HCT116 (cell line): ENCODE measurements at places on chromosomes 7 and 10. TPM values are rescaled to one million over a fixed set of nuclear protein-coding genes. Genes with fewer than 3 reads are reported as not detected.

- H3K27me3 ChIP-seq: no peaks in the 10 kb centered on the region
- no peak for DNase-seq
- no peak overlapping the region for H3K27ac ChIP-seq
- no peak overlapping the region for H3K4me3 ChIP-seq
Observed at GRCh38 chr7:100942045-100942774, 7.1 kb upstream of the MUC3A start.

- no peaks in the 10 kb centered on the region for H3K27me3 ChIP-seq
- H3K4me1 ChIP-seq: peaks cover 10% of the 10 kb centered on the region
- H3K27ac ChIP-seq: no peak overlapping the region
- DNase-seq: no peak
- H3K36me3 ChIP-seq: 0 out of 2 replicates have a peak, but pooled peaks cover 3% of the 10 kb centered on the region
Observed at GRCh38 chr7:44757311-44757710, 8.7 kb downstream of the ZMIZ2 start.

DNA sequence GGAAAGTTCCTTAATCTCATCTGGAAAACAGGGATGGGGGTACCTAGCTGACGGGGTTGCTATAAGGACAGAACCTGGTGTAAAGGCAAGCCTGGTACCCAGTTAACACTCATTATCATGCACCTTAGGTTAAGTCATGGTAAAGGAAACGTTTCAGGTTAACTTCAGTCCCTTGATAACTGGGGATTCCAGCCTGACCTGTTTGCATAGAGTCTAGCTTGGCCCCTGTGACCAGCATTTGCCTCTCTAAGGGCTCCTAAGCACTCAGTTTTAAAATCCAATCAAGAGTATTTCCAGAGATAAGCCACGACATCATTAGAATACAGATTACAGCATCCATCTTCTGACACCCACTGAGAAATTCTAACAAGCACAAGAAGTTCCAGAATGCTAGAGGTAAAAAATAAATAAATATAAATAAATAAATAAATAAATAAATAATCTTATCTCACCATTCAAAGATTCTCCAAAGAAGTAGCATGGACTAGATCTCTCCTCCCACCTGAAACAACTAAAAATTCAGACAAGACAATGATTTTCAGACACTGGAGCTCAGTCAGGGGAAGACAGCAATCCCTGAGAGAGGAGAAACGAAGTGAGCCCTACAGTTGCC lies 184.6 kb downstream of the KCNMA1 start:
- H3K4me3 ChIP-seq: no peak overlapping the region
- DNase-seq: no peak
- no peaks in the 10 kb centered on the region for H3K4me1 ChIP-seq
- H3K27ac ChIP-seq: no peak overlapping the region

- H3K4me1 ChIP-seq: no peaks in the 10 kb centered on the region
- no peaks in the 10 kb centered on the region for H3K36me3 ChIP-seq
- H3K4me3 ChIP-seq: no peak overlapping the region
Observed at GRCh38 chr7:95001815-95002561, 94.6 kb downstream of the PPP1R9A start.

DNA sequence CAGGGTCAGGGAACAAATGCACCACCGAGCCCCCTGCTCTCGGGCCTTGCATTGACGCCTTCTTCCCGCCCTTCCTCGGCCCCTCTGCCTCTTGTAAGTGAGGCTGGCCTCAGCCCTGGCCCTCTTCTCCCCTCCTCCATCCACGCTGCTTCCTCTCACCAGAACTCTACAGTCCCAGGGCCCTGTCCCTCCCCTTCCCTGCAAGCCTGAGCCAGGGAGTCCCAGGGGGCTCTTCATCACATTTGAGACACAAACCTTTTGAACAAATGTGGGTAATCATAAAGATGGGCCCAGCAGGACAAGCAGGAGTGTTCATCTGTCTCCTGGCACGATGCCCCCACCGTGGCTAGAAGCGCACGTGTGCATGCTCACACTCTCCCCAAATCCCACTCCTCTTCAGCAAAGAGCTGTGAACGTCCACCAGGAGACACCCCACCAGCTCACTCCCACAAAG lies 57.7 kb downstream of the SLIT1 start:
- peaks cover 13% of the 10 kb centered on the region for H3K27me3 ChIP-seq
- no peaks in the 10 kb centered on the region for H3K4me1 ChIP-seq
- DNase-seq: no peak
- H3K4me3 ChIP-seq: no peak overlapping the region

GRCh38 chr7:147646568-147646967 lies 944.0 kb upstream of the C7orf33 start:
- H3K4me3 ChIP-seq: no peak overlapping the region
- no peak for DNase-seq
- H3K36me3 ChIP-seq: no peaks in the 10 kb centered on the region
- H3K4me1 ChIP-seq: no peaks in the 10 kb centered on the region
- no peak overlapping the region for H3K27ac ChIP-seq

DNA sequence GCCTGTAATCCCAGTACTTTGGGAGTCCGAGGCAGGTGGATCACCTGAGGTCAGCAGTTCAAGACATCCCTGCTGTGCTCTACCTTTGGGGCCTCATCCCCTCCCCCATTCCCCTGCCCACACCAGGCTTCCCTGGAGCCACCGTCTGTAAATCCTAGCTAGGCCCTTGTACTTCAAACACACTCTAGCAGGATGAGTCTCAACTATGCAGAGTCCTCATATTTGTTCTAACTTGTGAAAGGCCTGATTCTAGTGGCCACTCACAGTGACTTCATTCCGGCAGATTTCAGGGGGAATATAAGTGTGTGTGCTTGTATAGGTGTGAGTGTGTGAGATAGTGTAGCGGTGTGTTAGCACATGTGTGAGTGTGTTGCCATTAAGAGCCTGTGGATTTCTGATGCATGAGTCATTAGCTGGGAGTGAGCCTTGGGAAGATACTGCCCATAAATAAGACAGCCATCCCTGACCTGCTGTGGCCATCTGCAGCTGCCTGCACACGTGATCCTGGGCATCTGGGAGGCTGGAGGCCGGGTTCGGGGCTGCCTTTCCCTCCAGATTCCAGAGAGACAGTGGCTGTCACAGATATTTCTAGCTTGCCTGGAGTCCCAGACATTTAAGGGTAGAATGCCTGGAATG lies 1.7 kb upstream of the NEURL1 start:
- no peaks in the 10 kb centered on the region for H3K27me3 ChIP-seq
- H3K4me1 ChIP-seq: peaks cover 28% of the 10 kb centered on the region
- no peak overlapping the region for H3K4me3 ChIP-seq
- H3K27ac ChIP-seq: no peak overlapping the region

DNA sequence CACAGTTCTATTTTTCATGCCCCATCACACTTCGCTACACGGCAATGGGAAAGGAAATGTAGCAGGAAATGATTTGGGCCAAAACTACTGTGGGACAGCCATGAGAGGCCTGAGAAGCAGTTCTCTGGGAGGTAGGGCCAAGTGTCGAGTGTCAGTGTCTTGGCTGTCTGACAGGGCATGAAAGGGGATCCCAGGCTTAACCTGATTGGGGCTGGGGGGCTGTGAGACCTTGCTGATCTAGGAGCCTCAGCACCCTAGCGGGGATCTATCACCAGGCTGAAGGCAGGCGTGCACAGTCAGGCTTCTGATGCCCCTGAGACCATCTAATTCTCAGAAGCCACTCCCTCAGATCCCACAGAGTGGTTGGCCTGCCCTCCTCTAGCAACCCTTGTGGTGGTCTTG lies 58.2 kb upstream of the SLC25A13 start:
- no peak for DNase-seq
- no peak overlapping the region for H3K27ac ChIP-seq
- no peaks in the 10 kb centered on the region for H3K36me3 ChIP-seq

- no peaks in the 10 kb centered on the region for H3K27me3 ChIP-seq
- no peaks in the 10 kb centered on the region for H3K4me1 ChIP-seq
- no peak for DNase-seq
Observed at GRCh38 chr7:100034871-100035510, 14.6 kb upstream of the ZSCAN21 start.

GRCh38 chr10:79354141-79354540 lies 6.9 kb downstream of the PPIF start:
- no peaks in the 10 kb centered on the region for H3K27me3 ChIP-seq
- peaks cover 62% of the 10 kb centered on the region for H3K36me3 ChIP-seq
- no peak overlapping the region for H3K27ac ChIP-seq
- H3K4me3 ChIP-seq: no peak overlapping the region

- no peak overlapping the region for H3K4me3 ChIP-seq
- H3K27ac ChIP-seq: no peak overlapping the region
- DNase-seq: no peak
- H3K4me1 ChIP-seq: no peaks in the 10 kb centered on the region
- no peaks in the 10 kb centered on the region for H3K36me3 ChIP-seq
Observed at GRCh38 chr7:39069031-39069430, 91.3 kb downstream of the POU6F2 start.

DNA sequence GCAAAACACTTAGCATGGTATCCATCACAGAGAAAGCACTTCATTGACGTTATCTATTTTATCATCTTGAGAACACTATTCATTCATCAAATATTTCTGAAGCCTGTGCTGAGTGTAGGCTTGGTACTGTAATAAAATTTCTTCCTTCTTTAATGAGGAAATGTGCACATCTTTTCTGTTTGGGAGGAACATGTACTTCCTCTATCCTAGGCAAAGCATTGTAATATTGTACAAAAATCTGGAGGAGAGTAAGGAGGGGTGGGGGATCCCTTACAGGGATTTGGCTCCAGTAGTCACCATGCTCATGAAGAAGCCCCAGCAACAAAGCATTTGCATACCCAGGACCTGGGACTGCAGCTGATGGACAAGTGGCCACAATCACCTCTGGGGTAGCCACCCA lies 39.9 kb upstream of the SORCS3 start:
- no peaks in the 10 kb centered on the region for H3K4me1 ChIP-seq
- DNase-seq: no peak
- H3K27ac ChIP-seq: no peak overlapping the region

DNA sequence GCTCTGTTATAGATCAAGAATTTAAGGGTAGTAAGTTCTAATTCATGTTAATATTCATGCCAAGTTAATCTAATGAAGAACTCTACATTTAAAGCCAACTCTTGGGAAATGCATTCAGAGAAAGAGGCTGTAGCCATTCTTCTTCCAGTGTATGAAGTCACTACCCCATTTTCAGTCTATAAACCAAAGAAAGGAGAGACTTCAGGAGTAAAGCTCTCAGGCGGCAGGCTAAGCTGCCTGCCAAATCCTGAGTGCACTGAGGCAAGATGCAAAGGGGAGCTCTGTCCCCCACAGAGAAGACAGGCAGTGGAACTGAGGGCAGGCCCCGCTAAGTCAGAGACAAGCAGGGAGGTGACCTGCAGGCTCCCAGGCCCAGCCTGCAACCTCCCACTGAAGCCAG lies 41.5 kb downstream of the SLIT1 start:
- 0 out of 2 replicates have a peak, but pooled peaks cover 3% of the 10 kb centered on the region for H3K4me1 ChIP-seq
- no peaks in the 10 kb centered on the region for H3K36me3 ChIP-seq
- no peak overlapping the region for H3K4me3 ChIP-seq
- DNase-seq: no peak
- H3K27me3 ChIP-seq: peaks cover 17% of the 10 kb centered on the region
- no peak overlapping the region for H3K27ac ChIP-seq

DNA sequence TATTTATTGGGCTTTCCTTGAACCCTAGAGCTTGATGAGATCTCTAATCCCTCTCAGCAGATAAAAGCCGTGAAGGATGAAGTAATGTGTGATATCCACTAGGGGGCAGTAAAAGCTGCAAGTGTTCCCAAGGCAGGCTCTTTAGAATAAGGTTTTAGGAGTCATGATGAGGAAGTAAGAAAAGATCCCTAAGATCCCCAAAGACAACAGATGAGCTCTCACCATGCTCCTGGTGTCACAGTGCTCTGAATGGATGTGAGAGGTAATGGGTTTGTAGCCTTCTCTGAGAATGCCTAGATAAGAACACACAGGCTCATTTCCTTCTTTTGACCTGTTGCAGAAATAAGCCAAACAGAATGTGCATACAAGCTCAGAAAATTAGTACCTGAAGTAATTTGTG lies 70.4 kb upstream of the ITPRID1 start:
- no peaks in the 10 kb centered on the region for H3K4me1 ChIP-seq
- no peaks in the 10 kb centered on the region for H3K36me3 ChIP-seq

DNA sequence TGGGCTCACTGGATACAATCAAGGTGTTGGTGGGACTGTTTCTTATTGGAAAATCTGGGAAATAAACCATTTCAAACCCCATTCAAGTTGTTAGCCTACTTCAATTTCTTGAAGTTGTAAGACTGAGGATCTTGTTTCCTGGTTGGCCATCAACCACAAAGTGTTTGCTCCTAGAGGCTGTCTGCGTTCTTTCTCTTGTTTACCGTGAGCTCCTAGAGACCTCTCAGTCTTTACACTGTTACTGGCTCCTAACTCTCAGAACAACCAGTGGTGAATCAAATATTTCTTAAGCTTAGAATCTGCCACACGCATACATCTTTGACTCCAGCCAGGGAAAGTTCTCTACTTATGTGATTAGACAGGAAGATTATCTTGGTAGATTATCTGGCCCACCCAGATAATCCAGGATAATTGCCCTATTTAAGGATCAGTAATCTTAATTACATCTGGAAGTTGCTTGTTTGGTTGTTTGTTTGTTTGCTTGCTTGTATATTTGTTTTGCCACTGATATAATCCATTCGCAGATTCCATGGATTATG lies 798.7 kb downstream of the IPMK start:
- no peaks in the 10 kb centered on the region for H3K27me3 ChIP-seq
- H3K27ac ChIP-seq: no peak overlapping the region
- H3K36me3 ChIP-seq: no peaks in the 10 kb centered on the region

GRCh38 chr10:84298057-84298456 lies 30.3 kb upstream of the CCSER2 start:
- no peak overlapping the region for H3K27ac ChIP-seq
- no peaks in the 10 kb centered on the region for H3K4me1 ChIP-seq
- no peak overlapping the region for H3K4me3 ChIP-seq
- no peaks in the 10 kb centered on the region for H3K36me3 ChIP-seq
- no peak for DNase-seq

DNA sequence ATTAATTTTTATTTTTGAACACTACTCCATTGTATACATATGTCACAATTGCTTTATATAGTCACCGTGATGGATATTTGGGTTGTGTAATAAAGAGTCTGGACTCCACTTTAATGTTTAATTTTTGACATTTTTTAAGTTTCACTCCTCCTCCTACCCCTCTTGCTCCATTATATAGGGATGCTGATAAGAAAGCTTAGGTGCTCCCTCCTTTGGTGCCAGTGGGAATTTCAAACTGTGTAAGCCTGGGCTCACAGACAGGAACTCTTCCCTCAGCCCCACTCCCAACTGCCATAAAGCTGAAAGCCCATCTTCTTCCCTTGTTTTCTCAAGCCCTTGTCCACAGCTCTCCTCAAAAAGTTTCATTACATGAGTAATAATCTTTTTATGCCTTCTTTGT lies 47.6 kb downstream of the TWIST1 start:
- H3K4me3 ChIP-seq: no peak overlapping the region
- H3K27me3 ChIP-seq: no peaks in the 10 kb centered on the region
- H3K27ac ChIP-seq: no peak overlapping the region
- no peaks in the 10 kb centered on the region for H3K4me1 ChIP-seq

GRCh38 chr10:93173967-93174845 lies 100.5 kb downstream of the CYP26A1 start:
- no peak for DNase-seq
- no peaks in the 10 kb centered on the region for H3K27me3 ChIP-seq
- no peaks in the 10 kb centered on the region for H3K36me3 ChIP-seq
- H3K4me3 ChIP-seq: no peak overlapping the region
- no peak overlapping the region for H3K27ac ChIP-seq

GRCh38 chr10:11145495-11145855 lies 127.8 kb downstream of the CELF2 start:
- H3K27ac ChIP-seq: no peak overlapping the region
- no peak for DNase-seq
- no peak overlapping the region for H3K4me3 ChIP-seq
- no peaks in the 10 kb centered on the region for H3K4me1 ChIP-seq
- H3K27me3 ChIP-seq: no peaks in the 10 kb centered on the region

Gene FAM25G
- not detected for total RNA-seq

Gene ANLN
- 130 TPM for total RNA-seq

Gene LRIT1
- total RNA-seq: not detected

Gene CYP3A7
- not detected for total RNA-seq

Gene LRRD1
- total RNA-seq: not detected

Gene FAM241B
- total RNA-seq: 18.0 TPM

Gene OR2F2
- total RNA-seq: not detected

Gene PDLIM1
- 67.4 TPM for total RNA-seq
